ENCODE measurements at places on chromosomes 7 and 10.

- DNase-seq, result no peak
Measured at GRCh38 chr10:110972231-110973134, 53.1 kb downstream of the SHOC2 start.

DNA sequence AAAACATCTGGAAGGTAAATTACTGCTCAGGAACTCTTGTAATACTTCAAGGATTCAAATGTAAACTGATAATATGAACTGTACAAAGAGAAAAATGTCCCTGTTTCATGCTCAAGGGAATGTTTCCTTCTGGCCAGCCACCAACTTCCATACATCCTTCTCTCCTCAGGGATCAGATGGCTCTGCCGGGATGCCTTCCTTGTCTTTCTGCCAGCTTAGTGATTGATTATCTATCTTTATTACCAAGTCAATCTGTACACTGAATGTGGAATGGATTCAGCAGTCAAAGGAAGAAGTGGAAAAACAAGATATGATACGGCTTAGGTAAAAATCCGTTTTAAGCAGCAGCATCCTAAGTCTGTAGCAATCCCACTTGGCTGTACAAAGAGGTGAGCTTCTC, 178.3 kb downstream of the PTN start:
- DNase-seq, result no peak

DNA sequence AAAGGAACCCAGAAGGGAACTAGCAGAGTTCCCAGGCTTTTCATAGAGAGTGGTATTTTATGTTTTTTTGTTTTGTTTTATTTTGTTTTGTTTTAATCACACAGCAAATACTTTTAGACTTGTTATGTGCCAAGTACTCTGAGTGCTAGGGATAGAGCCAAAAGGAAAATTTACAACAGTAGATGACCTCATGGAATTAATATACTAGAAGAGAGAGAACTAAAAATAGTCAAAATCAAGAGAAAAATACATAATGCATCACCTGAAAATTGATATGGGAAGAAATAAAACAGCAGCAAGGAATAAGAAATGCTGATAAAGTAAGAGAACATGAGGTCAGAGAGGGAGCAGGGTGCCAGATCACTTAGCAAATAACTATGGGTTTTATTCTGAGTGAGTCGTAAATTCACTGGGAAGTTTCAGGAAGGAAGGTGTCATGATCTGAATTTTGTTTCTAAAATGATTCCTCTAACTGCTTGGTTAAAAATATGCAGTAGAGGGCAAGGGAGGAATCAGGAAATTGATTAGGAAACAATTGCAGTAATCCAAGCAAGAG, 351.0 kb downstream of the ANKRD7 start:
- DNase-seq, result no peak

DNA sequence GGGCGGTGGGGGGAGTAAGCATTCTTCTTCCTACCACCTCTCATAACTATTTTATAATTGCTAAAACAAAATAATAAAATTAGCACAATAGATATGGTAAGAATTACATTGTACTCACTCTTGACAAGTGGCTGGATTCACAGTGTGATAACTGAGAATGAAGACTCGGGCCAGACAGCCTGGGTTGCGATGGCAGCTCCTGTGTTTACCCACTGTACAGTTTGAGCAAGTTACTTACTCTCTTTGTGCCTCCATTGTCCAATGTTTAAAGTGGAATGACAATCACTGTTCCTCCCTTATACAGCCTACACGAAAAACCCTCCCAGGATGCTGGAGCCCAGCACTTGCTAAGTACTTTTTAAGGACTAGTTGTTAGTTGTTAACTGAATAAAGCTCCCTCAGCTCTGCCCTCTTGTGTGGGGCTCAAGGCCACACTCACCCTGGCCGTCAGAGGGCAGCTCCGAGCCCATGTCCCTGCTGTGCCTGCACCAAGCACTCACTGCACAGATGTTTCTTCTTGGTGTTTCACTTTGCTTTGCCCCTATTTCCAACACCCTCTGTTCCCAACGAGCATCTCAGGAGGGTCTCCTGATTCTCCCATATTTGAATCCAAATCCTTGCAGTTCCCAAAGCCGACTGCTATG, 56.4 kb upstream of the NPS start:
- DNase-seq, result no peak

DNA sequence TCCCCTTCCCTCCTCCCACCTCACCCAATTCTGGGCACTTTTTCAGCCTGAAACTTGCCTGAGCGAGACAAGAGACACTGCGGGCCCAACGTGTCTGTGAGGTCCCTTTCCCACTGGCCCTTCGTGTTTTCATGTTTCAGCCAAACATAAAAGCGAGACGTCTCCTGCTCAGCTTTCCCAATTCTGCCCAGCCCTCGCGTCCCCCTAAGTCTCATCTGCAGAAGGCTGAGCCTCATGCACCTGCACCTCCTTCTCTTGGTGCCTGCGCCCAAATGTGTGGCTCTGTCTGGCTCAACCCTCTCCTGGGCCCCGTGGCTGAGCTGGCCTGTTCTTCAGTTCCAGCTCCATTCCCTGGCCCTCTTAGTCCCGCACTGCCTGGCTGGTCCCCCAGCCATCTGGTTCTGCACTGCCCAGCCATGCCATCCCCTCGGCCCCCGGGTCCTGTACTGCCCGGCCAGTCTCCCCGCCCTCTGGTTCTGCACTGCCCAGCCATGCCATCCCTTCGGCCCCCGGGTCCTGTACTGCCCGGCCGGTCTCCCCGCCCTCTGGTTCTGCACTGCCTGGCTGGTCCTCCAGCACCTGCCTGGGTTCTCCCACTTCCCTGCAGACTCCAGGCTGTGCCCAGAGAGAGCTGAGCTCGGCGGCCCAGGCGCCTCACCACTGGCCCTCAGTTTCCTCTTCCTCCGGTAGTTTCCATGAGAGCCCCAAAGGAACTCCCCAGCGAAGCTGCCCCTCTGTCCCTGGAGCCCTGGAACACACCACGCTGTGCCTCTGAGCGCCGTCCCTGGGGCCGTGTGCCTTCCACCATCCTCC, 224.1 kb downstream of the DNAJB6 start:
- DNase-seq, result no peak

DNA sequence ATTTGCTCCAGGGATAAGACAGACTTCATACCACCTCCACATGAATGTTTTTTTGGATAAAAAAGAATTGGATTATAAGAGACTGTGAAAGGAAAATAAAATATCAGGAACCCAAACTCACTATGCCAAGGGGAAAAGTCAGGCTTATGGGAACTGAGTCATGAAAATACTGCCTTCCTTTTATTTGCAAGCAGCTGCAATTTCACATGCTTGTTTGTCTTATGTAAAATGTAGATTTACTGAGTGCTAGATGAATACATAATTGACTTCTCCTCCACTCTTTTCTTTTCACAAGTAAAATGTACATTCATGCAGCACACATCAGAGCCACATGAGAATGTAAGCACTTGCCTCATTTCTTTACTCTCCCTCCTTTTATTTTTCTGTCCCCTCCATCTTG, 940.8 kb upstream of the MBL2 start:
- DNase-seq, result no peak

DNA sequence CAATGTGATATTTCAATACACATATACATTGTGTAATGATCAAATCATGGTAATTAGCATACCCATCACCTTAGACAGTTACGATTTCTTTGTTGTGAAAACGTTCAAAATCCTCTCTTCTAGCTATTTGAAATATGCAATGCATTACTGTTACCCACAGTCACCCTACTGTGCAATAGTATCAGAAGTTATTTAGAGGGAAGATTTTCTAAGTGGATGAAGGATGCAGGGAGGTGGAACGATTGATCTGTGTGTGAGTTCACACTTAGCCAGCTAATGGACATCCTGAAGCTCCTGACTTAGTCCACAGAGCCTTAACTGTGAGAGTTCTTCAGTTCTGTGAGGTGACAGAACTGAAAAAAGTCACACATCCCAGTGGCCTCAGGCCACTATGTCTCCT, 97.2 kb upstream of the LAMB4 start:
- no peak for DNase-seq
